Mesendoderm (in vitro differentiated cells): ENCODE measurements at places on chromosomes 12 and 14.
A peak's percentile ranks its signal among the peaks of the same experiment; 100 is the strongest.

- DNase-seq: peak; percentile 56
- H3K27ac ChIP-seq: no peak overlapping the region
- H3K4me3 ChIP-seq: no peak overlapping the region
- H3K4me1 ChIP-seq: no peaks in the 10 kb centered on the region
- H3K36me3 ChIP-seq: no peaks in the 10 kb centered on the region
Observed at GRCh38 chr12:102811110-102811737, 105.8 kb downstream of the PAH start.

DNA sequence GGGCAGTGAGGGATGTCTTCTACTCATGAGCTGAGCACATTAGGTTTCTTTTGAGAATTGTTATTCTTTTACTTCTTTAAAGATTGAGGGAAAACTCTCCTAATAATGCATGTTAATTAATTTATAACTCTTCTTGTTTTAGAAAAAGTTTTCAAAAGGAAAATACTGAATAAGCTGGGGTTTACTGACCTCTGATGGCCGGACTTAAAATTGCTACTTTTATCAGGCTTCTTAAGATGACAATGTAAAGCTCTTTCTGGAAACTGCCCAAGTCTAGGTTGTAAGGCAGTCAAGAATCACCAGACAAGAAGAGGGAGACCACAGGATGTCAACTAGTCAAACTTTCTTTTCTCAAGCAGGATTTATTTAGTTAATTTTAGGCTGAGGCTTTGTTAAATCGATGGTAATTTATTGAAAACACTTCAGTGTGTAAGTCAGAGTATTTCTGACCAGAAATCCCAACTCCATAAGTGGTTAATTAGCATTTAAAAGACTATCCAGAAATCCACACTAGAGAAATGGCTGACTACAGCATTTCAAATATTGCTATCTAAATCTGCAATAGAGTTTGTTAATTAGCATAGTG, 82.1 kb downstream of the AVPR1A start:
- no peaks in the 10 kb centered on the region for H3K4me1 ChIP-seq
- peak; percentile 65 for DNase-seq
- peaks cover 2% of the 10 kb centered on the region for H3K27me3 ChIP-seq
- H3K27ac ChIP-seq: no peak overlapping the region
- no peak overlapping the region for H3K4me3 ChIP-seq
- no peaks in the 10 kb centered on the region for H3K36me3 ChIP-seq

- no peaks in the 10 kb centered on the region for H3K27me3 ChIP-seq
- H3K27ac ChIP-seq: no peak overlapping the region
- H3K36me3 ChIP-seq: no peaks in the 10 kb centered on the region
- no peak for DNase-seq
Observed at GRCh38 chr12:122942637-122943036, 23.6 kb downstream of the ABCB9 start.

DNA sequence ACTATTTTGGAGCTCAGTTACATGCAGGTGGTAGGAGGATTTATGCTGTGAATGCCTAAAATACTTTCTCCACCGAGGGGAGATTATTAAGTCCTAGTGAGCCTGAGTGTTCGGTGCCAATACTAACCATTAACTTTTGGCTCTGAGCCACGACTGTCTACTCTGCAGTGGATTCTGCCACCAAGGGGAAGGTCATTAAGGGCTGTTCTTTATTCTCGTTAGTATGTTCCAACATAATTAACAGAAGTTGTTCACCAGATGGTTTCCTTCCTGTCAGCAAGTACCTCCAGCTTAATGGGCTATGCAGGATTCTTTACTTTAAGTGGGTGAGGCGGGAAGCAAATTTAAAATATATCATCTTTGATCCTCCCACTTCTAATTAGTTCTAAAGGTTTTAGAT, 326.3 kb downstream of the BMP4 start:
- no peak overlapping the region for H3K4me3 ChIP-seq
- H3K27me3 ChIP-seq: no peaks in the 10 kb centered on the region
- H3K27ac ChIP-seq: no peak overlapping the region
- DNase-seq: no peak
- H3K36me3 ChIP-seq: no peaks in the 10 kb centered on the region
- no peaks in the 10 kb centered on the region for H3K4me1 ChIP-seq

GRCh38 chr12:4779749-4780148, 59.5 kb downstream of the GALNT8 start:
- no peak for DNase-seq
- no peaks in the 10 kb centered on the region for H3K4me1 ChIP-seq
- no peak overlapping the region for H3K4me3 ChIP-seq
- H3K27me3 ChIP-seq: no peaks in the 10 kb centered on the region
- H3K27ac ChIP-seq: no peak overlapping the region

- no peak overlapping the region for H3K4me3 ChIP-seq
- DNase-seq: no peak
- H3K4me1 ChIP-seq: peaks cover 1% of the 10 kb centered on the region
- H3K27me3 ChIP-seq: no peaks in the 10 kb centered on the region
Observed at GRCh38 chr12:121916719-121917118, 1.7 kb upstream of the CFAP251 start.

GRCh38 chr12:62146318-62146717, 113.9 kb upstream of the USP15 start:
- no peak for DNase-seq
- H3K27me3 ChIP-seq: no peaks in the 10 kb centered on the region
- no peak overlapping the region for H3K27ac ChIP-seq
- H3K36me3 ChIP-seq: no peaks in the 10 kb centered on the region

DNA sequence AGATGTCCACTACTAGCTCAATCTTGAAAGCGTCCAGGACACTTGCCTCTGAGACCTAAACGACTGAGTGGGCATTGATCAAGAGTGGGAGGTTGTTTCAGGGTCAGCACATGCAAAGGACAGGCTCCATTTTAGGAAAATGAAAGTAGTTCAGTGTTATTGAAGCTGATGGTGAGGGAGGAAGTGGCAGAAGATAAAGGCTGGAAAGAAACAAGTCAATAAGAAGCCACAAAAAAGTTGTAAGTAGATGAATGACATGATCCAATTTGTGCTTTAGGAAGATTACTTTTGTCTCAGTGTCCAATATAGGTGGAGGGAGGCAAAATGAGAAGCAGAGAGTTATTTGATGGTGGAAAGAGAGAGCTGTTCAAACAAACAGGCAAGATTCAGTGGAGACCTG, 22.0 kb downstream of the GPR65 start:
- DNase-seq: no peak
- no peak overlapping the region for H3K27ac ChIP-seq
- no peaks in the 10 kb centered on the region for H3K27me3 ChIP-seq
- H3K36me3 ChIP-seq: no peaks in the 10 kb centered on the region
- H3K4me3 ChIP-seq: no peak overlapping the region
- peaks cover 9% of the 10 kb centered on the region for H3K4me1 ChIP-seq

DNA sequence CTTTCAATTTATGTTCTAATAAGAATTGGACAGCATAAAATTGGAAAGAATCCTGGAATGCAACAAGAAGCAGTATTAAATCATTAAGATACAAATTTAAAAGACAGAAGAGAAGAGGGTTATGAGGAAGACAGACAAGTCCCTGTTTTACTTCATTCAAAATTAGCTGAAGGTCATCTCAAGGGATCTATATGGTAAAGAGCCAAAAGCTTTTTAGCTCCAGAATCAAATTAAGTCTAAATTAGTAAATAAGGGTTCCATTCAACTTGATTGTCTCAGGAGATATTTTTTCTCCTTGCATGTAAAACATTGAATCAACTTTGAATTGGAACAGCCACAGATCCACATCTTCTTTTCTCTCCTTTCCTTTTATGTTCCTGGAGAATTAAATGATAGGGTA, 7.6 kb downstream of the CCDC196 start:
- H3K4me3 ChIP-seq: no peak overlapping the region
- no peak for DNase-seq
- H3K4me1 ChIP-seq: no peaks in the 10 kb centered on the region
- H3K36me3 ChIP-seq: no peaks in the 10 kb centered on the region
- H3K27ac ChIP-seq: no peak overlapping the region
- H3K27me3 ChIP-seq: no peaks in the 10 kb centered on the region

- H3K27ac ChIP-seq: no peak overlapping the region
- H3K4me1 ChIP-seq: no peaks in the 10 kb centered on the region
- H3K36me3 ChIP-seq: no peaks in the 10 kb centered on the region
Observed at GRCh38 chr12:47650469-47650868, 55.4 kb downstream of the RPAP3 start.

DNA sequence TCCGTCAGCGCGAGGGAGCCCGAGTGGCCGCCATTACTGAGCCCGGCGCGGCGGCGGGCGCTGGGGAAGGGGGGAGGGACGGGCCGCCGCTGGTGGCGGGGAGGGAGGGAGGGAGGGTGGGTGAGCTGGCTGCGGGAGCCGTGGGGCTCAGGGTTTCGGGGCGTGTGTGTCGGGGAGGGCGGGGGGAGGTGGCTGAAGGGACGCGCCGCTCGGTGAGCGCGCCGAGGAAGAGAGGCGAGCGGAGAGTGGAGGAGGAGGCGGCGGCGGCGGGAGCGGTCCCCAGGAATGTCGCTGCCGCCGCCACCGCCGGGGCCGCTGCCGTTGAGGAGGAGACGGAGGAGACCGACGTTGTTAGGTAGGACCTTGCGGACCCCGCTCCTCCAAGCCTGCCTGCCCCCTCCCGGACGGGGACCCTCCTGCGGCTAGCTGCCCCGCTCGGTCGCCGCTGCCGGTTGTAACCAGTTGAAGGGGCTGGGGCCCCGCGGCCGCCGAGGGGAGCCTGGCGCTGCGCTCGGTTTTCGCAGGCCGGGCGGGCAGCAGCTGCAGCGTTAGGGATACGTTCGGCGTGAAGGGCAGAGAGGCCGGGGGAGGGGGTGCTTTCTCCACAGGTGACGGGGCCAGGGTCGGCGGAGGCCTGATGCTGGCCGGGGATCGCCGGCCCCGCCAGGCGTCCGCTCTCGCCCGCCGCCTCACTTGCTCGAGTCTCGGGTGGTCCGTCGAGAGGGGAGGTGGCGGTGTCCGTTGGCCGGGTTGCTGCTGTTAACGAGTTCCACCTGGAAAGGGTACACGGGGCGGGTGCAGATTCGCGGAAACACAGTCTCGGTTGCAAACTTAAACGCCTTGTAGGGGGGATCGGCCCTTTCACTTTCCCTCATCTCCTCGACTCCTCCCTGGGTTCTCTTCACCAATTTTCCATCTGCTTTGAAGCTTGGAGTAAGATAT, at the start of gene ARHGAP5:
ARHGAP5 (plus strand) TSS at position 224 of the 942 bp plus-strand sequence. CDS start 13,366 bp downstream, outside the sequence.
- DNase-seq: peak; percentile 84
- H3K27ac ChIP-seq: peak within 1 kb of the TSS; percentile 99
- H3K4me3 ChIP-seq: peak within 1 kb of the TSS; percentile 68
- no peaks in the 10 kb centered on the region for H3K27me3 ChIP-seq
- H3K4me1 ChIP-seq: peaks cover 1% of the 10 kb centered on the region

- no peak for DNase-seq
- no peak overlapping the region for H3K27ac ChIP-seq
- no peaks in the 10 kb centered on the region for H3K27me3 ChIP-seq
- H3K4me3 ChIP-seq: no peak overlapping the region
- H3K4me1 ChIP-seq: no peaks in the 10 kb centered on the region
Observed at GRCh38 chr14:33175951-33176350, 237.3 kb downstream of the NPAS3 start.

DNA sequence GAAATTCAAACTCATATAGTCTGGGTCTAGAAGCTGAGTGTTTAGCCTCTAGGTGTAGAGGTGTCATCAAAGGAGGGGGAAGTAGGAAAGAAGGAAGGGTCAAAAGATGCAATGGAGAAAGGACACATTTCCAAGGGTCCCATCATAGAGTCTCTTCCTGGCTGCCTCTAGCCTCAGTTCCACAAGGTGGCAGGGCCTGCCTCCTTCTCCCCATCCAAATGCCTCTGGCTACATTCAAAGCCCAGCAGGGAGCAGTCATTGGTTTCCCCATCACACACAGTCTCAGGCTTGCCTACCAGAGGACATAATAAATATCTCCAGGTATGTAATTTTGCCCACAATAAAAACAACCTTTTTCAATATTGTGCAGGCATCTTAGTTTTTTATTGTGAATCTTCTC, 2.1 kb upstream of the CCT2 start:
- no peaks in the 10 kb centered on the region for H3K27me3 ChIP-seq
- no peak overlapping the region for H3K4me3 ChIP-seq
- peak; percentile 84 for DNase-seq
- H3K36me3 ChIP-seq: no peaks in the 10 kb centered on the region
- H3K27ac ChIP-seq: no peak overlapping the region
- H3K4me1 ChIP-seq: no peaks in the 10 kb centered on the region

DNA sequence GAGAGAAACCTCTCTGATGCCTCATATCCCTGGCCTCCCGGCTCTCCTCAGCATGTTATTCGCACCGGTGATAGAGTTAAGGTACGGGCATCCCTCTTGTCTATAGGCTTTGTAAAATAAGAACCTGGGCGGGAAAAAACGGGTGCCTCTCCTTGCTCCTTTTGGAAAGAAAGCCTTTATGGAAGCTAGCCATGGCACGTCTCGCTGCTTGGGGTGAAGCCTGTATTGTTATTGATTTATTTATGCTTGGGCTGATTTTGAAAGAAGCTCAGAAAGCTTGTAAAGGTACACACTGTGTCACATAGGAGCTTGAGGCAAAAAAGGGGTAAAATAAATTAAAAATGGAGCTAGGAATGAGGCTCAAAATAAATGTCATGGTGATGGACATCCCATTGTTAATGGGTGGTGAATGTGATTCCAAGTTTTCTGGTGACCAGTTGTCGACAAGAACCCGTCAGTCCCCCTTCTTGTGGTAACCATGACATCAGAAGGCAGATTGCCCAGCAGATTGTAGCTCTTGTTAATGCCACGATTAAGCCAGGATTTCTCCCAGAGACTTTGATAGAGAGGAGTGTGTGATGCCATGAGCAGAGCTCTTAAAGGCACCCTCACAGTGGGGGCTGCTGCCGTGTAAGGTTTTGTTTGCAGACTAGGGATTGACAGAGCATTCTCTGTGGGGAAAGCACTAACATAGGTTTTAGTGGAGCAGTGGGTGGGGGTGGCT, 50.4 kb upstream of the ASPG start:
- H3K4me1 ChIP-seq: no peaks in the 10 kb centered on the region
- no peak overlapping the region for H3K4me3 ChIP-seq
- H3K36me3 ChIP-seq: no peaks in the 10 kb centered on the region
- DNase-seq: no peak
- H3K27me3 ChIP-seq: no peaks in the 10 kb centered on the region

DNA sequence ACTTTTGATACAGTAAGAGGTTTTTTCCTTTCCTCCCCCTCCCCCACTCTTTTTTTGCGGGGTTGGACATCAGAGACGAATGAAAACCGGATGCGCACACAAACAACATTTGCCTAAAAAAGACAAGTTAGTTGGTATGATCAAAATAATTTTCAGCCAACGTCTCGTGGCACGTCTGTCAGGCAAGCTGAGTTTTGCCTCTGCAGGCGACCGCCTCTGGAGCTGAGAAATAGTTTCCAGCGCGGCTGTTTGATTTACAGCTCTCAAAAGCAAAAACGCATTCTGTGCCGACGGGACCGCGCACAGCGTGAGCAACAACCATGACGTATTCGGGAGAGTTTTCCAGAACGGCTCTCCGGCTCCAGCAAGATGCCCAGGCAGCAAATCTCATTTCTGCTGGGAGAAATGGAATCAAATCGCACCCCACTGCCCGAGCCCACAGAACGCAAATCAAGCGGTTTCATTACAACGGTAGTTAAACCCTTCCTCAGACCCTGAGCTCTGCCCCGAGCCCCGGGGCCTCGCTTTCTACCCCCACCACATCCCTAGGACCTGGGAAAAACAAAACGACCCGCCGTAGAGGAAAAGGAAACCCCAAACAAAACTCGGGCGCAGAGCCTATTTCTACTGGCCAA, 14.2 kb upstream of the CALM1 start:
- H3K4me3 ChIP-seq: peak overlapping the region; percentile 75
- DNase-seq: peak; percentile 83
- peak overlapping the region; percentile 94 for H3K27ac ChIP-seq
- H3K36me3 ChIP-seq: no peaks in the 10 kb centered on the region

- H3K36me3 ChIP-seq: no peaks in the 10 kb centered on the region
- H3K4me1 ChIP-seq: no peaks in the 10 kb centered on the region
- no peak overlapping the region for H3K27ac ChIP-seq
- DNase-seq: no peak
Observed at GRCh38 chr12:30517320-30517719, 178.3 kb downstream of the IPO8 start.
